ENCODE measurements at places on chromosomes 3 and 15. TPM values are rescaled to one million over a fixed set of nuclear protein-coding genes. Genes with fewer than 3 reads are reported as not detected.
A peak's percentile ranks its signal among the peaks of the same experiment; 100 is the strongest.

DNA sequence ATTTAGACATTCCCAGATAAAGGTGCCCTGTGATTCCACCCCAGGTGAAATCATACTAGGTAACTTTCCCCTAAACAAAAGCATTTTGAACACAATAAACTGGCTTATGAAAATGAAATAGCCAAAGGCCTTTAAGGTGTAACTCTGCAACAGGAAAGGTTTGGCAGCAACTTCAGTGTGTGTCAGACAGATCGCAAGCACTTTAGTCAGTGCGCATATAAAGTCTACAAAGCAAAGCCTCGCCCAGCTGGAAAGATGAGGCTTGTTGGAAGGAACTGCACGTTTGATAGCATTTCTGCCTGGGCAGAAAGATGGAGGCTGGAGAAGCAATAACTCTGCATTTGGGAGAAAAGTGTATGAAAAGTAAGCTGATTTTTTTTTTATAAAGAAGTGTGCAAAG lies 57.9 kb downstream of the PRICKLE2 start:
- DNase-seq = no peak

- peak; percentile 13 for DNase-seq
These were observed 15.3 kb downstream of the HESX1 start for GRCh38 chr3:57184526-57184925.

DNA sequence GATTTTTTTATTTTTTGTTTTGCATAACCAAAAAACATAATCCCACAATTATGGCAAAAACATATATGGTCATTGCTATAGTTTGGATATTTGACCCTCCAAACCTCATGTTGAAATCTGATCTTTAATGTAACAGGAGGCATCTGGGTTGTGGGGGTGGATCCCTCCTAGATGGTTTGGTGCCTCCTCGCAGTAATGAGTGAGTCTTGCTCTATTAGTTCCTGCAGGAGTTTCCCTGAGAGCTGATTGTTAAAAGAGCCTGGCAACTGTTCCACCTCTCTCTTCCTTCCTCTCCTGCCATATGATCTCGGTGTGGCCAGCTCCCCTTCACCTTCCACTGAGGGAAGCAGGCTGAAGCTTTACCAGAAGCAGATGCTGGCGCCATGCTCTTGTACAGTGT lies 33.2 kb upstream of the TRIM59 start:
- no peak for DNase-seq

- no peak for DNase-seq
These were observed 84.3 kb downstream of the RPLP1 start for GRCh38 chr15:69536726-69537512.

DNA sequence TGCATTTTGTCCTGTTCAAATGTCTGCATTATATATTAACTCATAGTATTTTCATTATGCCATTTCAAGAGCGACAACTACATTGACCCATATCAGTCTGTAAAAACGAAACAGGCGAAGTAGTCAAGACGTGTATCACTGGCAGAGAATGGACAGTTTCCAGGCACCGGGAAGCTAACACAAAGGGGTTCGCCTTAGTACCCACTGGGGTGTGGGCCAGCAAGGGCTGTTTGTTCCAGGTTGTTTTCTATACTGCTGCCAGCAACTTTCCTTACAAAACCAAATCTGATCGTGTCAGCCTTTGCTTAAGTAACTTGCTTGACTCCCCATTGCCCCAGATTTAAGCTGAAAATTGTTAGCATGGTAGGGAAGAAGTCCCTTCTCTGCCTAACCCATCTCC lies 87.1 kb downstream of the CGNL1 start:
- no peak for DNase-seq

DNA sequence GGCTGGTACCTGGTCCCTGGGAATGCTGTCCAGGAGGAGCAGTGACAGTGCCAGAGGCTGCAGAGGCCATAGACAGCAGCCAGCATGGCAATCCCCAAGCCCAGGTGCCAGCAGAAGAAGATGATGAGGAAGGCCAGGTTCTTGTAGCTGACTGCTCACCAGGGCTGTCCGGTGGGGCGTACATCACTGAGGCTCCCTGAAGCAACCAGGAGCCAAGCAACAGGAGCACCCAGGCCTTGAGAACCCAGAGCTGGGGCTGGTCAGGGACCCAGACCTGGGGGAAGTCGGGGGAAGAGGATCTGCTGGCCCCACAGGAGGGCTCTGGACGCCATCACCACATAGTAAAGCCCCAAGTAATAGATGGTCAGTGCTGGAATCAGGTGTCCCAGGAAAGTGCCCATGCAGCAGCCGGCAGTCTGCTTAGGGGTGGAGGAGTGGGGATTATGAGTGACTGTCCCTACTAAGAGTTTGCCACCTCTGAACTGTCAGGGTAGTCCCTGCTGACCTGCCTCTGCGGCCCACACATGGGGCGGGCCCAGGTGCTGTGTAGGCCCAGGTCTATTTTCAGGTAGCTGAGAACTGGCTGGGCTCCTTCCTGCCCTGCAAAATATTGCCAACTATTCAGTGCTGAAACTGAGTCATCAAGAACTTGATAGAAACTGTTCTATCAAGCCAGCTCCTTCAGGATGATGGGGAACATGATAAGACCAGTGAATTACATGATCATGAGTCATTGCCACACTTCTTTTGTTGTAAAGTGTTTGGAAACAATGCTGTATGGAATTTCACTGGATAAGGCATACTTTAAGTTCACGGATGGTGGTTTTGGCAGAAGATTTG lies 68.7 kb downstream of the CHRD start:
- peak; percentile 97 for DNase-seq

GRCh38 chr3:151841801-151842200 lies 27.9 kb downstream of the AADAC start:
- peak; percentile 31 for DNase-seq

DNA sequence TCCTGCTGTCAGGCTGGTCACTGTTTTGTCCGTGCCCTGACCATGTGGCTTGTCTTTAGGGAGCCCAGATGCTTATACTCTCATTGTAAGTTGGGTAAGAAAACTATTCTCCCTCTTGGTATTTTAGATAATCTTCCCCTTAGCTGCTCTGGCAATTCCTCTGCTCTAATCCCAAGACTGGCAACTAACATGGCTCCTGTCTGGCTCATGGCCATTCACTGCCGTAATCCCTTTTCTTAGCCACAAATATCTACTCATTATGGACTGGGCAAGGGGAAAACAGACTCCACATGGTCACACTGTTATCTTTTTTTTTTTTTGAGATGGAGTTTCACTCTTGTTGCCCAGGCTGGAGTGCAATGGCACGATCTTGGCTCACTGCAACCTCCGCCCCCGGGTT lies 38.8 kb downstream of the TYRO3 start:
- no peak for DNase-seq

- DNase-seq = peak; percentile 19
These were observed 160.7 kb downstream of the STAC start for GRCh38 chr3:36540888-36541518.

- DNase-seq = no peak
These were observed 62.0 kb upstream of the ATP2C1 start for GRCh38 chr3:130831719-130832400.

DNA sequence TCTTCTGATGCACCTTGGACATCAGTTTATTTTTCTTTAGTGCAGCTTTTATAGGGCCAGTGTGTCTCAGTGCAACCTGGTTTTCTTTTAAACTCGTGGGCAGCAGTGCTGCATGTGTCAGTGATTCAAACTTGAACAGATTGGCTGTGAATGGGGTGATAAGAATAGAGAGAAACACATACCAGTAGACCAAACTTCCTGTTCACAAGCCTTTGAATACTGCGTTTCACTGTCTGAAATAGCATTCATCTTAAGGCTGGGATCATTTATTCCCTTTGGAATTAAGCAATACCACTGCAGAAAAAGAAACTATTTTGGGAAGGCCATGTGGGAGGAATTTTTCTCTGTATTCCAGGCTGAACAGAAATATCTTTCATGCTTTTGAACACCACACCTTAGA lies 51.7 kb downstream of the PHLDB2 start:
- peak; percentile 78 for DNase-seq

- no peak for DNase-seq
These were observed 45.4 kb downstream of the TMCO5A start for GRCh38 chr15:37979671-37980409.

GRCh38 chr3:51385621-51386091 lies 565 bp downstream of the MANF start:
- no peak for DNase-seq

- DNase-seq = no peak
These were observed 23.1 kb upstream of the EIF4A2 start for GRCh38 chr3:186760141-186760833.

GRCh38 chr3:130997289-130997688 lies 29.3 kb downstream of the ASTE1 start:
- DNase-seq = no peak

- DNase-seq = no peak
These were observed 32.3 kb upstream of the LEKR1 start for GRCh38 chr3:156793851-156794250.

DNA sequence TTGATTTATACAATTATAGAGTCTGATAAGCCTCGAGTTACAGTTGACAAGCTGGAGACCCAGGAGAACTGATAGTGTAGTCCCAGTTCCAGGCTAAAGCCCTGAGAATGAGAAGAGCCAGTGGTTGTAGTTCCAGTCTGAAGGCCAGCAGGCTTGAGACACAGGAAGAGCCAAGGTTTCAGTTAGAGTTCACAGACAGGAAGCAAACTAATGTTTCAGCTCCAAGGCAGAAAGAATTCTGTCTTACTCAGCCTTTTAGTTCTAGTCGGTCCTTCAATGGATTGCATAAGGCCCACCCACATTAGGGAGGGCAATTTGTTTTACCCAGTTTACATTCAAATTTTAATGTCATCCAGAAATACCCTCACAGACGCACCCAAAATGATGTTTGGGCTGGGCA lies 102.7 kb downstream of the CDIN1 start:
- peak; percentile 26 for DNase-seq

DNA sequence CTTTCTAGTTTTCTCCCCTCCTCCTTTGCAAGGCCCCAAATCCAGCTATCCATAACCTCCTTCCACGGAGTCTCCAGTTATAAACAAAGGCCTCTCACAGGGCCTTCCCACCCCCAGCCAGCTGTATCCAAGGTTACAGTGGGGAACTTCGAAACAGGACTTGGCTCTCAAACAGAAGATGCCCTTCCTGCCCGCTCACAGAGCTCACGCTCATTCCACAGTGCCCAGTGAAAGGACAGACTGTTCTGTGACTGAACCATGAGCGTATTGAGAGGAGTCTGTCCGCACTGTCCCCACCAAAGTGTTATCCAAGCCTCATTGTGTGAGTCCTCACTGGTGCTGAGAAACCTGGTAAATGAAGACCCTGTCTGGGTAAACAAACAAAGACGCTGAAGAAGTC lies 35.4 kb downstream of the ARHGAP31 start:
- peak; percentile 56 for DNase-seq

DNA sequence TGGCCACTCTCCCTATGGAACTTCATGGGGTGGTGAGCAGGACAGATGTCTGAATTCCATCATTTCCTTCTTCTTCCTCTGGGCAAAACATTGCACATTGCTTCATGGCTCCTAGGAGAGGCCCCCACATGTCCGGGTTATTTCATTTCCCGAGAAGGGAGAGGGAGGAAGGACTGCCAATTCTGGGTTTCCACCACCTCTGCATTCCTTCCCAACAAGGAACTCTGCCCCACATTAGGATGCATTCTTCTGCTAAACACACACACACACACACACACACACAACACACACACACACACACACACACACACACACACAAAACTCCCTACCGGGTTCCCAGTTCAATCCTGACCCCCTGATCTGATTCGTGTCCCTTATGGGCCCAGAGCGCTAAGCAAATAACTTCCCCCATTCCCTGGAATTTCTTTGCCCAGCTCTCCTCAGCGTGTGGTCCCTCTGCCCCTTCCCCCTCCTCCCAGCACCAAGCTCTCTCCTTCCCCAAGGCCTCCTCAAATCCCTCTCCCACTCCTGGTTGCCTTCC lies 1.9 kb downstream of the RHO start:
- peak; percentile 17 for DNase-seq

GRCh38 chr3:124316034-124316287 lies 324.0 kb upstream of the ROPN1 start:
- no peak for DNase-seq

- DNase-seq = no peak
These were observed 49.0 kb upstream of the SEMA4B start for GRCh38 chr15:90151989-90152645.

DNA sequence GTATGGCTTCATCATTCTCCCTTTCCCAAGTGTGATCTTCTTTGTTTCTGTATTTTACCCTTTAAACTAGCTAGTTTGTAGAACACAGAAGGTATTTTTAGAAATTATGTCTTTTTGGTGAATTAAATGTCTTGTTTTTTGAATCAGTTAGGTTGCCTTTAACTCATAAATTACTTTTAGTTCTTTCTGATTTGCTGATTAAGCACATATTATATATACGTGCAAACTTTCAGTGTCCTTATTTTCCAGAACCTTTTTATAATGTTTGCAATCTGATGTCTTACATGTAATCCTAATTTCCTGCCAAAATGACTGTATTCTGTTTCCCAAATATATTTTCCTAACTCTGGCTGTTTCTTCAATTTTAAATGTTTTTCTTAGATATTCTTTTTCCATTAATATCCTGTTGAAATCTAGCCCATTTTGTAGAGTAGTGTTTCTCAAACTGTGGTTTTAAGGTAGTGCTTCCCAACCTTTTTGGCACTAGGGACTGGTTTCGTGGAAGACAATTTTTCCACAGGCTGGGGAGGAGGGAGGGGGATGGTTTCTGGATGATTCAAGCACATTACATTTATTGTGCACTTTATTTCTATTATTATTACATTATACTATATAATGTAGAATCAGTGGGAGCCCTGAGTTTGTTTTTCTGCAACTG lies 51.8 kb downstream of the CHD2 start:
- no peak for DNase-seq

- peak; percentile 96 for DNase-seq
These were observed 99.3 kb downstream of the BDH1 start for GRCh38 chr3:197456261-197457091.

- DNase-seq = peak; percentile 77
These were observed 227.6 kb upstream of the BHLHE40 start for GRCh38 chr3:4751502-4752101.

DNA sequence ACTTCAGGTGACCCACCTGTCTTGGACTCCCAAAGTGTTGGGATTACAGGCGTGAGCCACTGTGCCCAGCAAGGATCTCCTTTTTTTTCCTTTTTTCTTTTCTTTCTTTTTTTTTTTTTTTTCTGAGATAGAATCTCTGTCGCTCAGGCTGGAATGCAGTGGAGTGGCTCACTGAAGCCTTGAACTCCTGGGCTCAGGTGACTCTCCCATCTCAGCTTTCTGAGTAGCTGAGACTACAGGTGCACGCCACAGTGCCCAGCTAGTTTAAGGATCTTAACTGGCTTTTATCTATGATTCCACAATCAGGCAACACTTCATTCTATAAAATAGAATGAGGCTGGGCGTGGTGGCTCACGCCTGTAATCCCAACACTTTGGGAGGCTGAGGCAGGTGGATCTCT lies 16.3 kb upstream of the NICN1 start:
- no peak for DNase-seq

The VGLL3 gene
- 19.8 TPM for total RNA-seq

The SLC24A5 gene
- total RNA-seq = 0.29 TPM

The PIF1 gene
- 19.5 TPM for total RNA-seq

The RGMA gene
- not detected for total RNA-seq

The SNTN gene
- total RNA-seq = not detected

The CNOT10 gene
- total RNA-seq = 38.9 TPM

The ZNF860 gene
- 0.60 TPM for total RNA-seq

The FBXL22 gene
- 0.60 TPM for total RNA-seq

The SIDT1 gene
- under 0.01 TPM for total RNA-seq

The GORASP1 gene
- 29.2 TPM for total RNA-seq

The MAGEF1 gene
- 33.9 TPM for total RNA-seq

The SLC12A8 gene
- 26.6 TPM for total RNA-seq

The THPO gene
- total RNA-seq = not detected

The MED12L gene
- total RNA-seq = 0.12 TPM
